HuH-7.5 (cell line): ENCODE measurements at places on chromosomes 12 and 14.
A peak's percentile ranks its signal among the peaks of the same experiment; 100 is the strongest.

DNA sequence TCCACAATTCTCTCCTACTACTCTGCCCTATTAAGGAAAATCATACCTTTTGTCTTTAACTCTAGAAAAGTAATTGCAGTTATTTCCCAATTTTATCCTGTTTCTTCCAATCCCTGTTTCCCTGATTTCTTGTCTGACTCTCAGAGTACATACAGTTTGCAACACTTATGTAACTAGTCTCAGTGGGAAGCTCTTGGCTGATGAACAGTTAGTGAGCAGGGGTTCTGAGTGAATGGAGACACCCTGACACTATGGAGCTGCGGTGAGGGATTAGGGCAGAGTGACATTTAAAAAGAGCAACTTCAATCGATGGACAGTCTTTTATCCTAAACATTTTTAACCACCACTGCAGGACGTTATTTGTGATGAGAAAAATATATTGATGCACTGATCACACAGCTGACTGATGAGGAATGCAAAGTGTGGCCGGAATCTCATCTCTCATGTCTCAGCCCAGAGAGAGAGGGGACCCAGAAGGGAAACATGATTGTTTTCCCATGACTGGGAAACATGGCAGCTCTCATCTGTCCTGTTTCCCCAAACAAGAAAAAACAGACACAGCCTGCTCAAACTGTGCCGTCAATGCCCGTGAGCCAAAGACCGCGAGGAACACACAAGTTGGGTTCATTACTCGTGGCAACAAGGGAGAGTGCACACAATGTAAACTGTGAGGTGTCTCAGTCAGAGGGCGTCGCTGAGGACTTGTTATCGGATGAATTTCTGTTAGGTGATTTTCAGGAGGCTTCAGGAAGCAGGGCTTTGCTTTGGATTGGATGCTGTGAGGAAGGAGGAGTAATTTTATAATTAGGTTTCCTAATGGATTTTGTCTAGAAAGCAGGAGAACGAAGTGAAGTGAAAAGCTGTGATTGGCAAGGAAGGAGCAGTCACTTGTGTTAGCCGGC, 5.2 kb upstream of the SLC6A13 start:
- no peak for DNase-seq

DNA sequence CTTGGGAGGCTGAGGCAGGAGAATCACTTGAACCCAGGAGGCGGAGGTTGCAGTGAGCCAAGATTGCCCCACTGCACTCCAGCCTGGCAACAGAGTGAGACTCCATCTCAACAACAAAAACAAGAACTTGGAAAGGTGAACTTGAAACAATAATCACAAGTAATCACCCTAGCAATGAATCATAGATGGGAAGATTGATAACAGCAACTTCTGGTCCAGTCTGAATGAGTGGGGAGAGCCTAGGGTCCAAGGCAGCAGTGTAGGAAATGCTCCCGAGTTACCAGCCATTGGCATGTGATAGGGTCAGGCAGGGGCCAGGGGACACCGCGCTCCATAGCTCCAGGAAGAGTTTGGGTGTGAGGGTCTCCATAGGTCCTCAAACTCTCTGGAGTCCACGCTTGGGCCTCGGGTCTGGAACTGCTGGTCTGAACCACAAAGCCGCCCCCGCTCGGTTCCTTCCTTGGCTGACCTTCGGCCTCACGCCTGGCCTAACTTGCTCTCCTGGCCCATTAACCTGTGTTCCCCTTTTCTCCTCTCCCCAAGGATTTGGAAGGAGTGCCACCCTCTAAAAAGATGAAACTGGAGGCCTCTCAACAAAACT, 19.9 kb upstream of the MLXIP start:
- DNase-seq: no peak

- DNase-seq: no peak
Measured at GRCh38 chr12:121957861-121958515, 39.6 kb downstream of the CFAP251 start.

GRCh38 chr12:27650011-27650410, 46.2 kb upstream of the REP15 start:
- no peak for DNase-seq

DNA sequence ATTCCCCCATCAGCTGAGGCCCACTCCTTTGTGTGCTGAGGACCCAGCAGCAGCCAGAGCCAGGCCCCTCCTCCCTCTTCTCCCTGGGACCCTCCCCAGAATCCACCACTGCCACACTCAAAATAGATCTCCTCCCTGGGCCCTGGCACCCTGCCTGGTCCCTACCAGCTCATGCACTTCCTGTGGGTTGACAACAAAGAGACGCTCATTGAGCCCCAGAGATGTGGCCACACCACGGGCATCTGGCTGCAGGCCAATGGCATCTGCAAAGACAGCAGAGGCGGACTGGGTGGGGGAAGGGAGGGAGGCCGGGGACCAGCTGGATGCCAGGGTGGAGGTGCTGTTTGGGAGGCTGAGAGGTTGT, 16.0 kb upstream of the ENDOU start:
- DNase-seq: no peak

- no peak for DNase-seq
Measured at GRCh38 chr12:40988824-40989223, 199.3 kb upstream of the PDZRN4 start.

- no peak for DNase-seq
Measured at GRCh38 chr12:112936927-112937326, 1.3 kb upstream of the OAS3 start.

- no peak for DNase-seq
Measured at GRCh38 chr14:77902811-77903210, 102.9 kb downstream of the ADCK1 start.

DNA sequence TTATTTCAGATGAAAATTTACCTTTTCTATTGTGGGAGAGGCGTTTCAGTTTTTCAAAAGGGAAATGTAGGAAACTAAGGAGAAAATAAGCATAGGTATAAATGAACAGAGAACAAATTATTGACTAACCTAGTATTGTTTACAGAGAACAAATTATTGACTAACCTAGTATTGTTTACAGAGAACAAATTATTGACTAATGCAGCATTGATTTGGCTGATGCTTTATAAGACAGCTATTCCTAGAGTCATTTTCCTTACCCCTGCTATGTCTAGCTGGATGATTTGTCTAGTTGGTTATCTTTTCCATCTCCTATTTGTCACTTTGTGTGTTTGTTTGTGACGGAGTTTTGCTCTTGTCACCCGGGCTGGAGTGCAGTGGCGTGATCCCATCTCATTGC, 22.6 kb downstream of the TMPO start:
- no peak for DNase-seq

DNA sequence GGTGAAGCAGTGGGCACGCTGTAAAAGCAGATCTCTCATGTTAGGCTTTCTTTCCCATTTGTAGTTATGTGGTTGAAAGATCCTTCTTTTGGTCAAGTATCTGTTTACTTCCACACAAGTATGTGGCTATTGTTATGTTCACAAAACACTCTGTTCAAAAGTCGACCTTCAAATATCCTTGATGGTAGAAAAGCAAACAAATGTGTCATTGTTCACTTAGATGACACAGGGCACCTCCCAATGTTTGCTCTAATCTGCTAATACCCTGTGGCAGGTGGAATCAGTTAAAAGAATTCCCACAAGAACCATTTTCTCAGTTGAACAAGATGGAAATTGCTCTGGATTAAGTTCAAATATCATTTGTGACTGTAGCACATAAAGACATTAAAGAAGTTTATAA, 43.6 kb upstream of the NAA30 start:
- DNase-seq: no peak

DNA sequence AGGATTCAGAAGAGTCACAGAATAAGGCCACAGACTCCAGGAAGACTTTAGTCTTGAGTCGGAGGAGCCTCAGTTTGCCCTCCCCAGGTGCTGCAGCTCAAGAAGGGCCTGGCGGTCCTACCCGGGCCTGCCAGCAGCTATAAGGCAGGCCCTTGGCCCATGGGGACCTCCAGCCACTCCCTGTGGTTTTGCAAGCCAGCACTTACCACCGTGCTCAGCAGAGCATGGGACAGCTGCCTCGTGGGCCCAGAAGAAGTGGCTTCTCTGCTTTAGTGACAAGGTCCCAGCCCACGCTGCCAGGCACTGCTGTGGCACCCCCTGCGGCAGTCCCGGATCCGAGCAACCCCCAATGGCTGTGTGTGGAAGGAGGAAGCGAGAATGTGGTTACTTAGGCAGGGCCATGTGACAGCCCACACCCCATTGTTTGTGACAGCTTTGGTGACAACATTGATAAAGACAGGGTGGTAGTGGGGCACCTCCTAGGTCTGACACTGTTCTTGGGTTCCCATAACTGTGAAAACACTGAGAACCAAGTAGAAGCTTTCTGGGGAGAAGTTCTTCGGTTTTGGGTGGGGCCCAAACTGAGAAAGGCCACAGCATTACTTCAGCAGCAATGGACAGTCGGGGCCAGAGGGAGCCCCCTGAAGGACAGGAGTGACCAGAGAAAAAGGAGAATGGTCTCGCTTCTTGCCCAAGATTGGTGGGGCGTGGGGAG, at the start of gene SELPLG:
Gene SELPLG (minus strand): TSS at position 361 of the 715 bp plus-strand sequence. CDS start 9,587 bp downstream, outside the sequence.
- DNase-seq: no peak

- no peak for DNase-seq
Measured at GRCh38 chr14:87468531-87468930, 524.5 kb downstream of the GALC start.

DNA sequence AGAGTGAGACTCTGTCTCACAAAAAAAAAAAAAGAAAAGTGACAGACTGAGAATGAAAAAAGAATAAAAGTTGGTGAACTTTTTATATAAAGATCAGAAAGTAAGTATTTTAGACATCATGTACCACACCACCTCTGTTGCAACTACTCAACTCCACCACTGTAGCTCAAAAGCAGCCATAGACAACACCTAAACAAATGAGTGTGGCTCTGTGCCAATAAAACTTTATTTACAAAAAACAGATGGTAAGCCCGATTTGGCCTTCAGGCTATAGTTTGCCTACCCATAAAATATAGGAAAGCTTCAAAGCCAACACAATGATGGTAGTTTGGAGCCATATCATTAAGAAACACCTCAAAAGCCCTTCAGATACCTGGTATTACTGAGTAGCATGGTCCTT, 154.5 kb upstream of the FOXN3 start:
- no peak for DNase-seq

- no peak for DNase-seq
Measured at GRCh38 chr12:28374556-28374955, 184.3 kb downstream of the CCDC91 start.

DNA sequence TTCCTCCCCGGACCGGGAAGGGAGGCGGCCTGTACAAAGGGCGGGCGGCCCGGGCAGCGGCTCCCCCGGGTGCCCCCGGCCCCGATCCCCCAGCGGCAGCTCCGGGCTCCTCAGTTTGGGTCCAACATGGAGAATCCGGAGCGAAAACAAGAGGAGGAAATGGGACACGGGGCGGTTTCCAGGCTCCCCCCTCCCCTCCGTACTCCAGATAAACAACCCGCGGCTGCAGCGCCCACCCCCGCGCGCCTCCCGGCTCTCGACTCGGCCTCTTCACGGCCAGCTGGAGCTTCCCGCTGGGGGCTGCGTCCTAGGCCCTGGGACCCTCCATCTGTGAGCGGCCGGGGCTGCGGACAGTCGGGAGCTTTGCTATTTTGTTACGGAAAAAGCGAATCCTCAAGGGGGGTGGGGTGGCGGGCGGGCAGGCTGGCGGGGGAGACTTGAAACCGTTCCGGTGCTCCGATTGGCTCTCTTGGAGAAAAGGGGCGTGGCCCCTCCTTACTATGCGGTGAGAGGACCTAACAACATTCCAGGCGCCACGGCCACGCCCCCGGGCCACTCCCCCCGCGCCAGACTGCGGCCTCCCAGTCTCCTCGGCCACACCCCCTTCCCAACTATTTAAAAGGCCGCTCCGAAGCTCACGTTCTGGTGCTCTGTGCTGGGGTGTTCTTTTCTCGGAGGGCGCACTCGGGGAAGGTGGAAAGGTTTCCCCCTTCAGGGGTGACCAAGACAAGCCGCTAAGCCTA, at the start of gene CTDSP2:
Gene CTDSP2 (minus strand): TSS at position 153 of the 743 bp plus-strand sequence. CDS start 294 bp downstream, outside the sequence.
- DNase-seq: peak; percentile 99

DNA sequence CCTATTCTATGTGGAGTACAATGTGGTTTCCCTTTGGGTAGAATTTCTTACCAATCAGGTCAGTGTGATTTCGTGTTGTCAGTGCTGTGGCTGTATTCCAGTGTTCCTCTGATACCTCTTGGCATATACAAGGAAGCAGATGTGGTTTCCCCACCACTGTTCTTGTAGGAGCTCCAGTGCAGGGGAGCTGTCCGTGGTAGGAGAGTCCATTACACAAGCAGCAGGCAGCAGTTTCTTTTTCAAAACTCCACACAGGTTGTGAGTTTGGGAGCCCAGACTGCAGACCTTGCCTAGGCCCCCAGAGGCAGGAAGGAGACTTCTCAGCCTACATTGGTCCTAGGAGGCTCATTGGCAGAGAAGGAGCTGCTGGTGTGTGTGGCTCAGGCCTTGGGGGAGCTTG, 452.8 kb downstream of the AACS start:
- no peak for DNase-seq

DNA sequence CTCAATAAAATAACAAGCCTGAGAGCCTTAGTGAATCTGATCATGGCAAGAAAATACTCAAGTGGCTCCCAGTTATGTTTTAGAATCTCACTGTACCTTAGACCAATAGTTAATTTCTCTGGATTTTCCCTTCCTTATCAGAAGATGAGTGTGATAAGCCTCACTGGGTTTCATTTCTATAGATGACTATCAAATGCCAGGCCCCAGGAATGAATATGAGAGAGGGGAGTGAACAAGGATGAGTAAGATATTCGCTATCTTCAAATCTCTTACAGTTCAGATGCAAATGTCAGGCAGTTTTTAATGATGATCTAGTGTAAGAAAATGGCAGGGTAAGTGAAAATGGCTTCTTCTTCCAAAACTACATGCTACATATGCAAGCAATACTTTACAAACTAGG, 26.1 kb upstream of the OR10P1 start:
- DNase-seq: no peak

GRCh38 chr12:132158677-132159554, 14.7 kb downstream of the NOC4L start:
- DNase-seq: no peak

GRCh38 chr12:15526033-15526432, 203.7 kb downstream of the PTPRO start:
- no peak for DNase-seq

GRCh38 chr12:121162985-121163384, 30.3 kb downstream of the P2RX7 start:
- no peak for DNase-seq

- no peak for DNase-seq
Measured at GRCh38 chr14:65012353-65012752, 25.7 kb downstream of the FNTB start.

GRCh38 chr14:106586098-106586704, 1059.8 kb downstream of the TMEM121 start:
- peak; percentile 10 for DNase-seq
